CD4-positive, alpha-beta T cell treated with Interleukin-21 for 1 hour (primary cell): ENCODE measurements at places on chromosomes 4 and X.

- DNase-seq: no peak
Measured at GRCh38 chr4:186628058-186628711, 72.8 kb upstream of the MTNR1A start.

DNA sequence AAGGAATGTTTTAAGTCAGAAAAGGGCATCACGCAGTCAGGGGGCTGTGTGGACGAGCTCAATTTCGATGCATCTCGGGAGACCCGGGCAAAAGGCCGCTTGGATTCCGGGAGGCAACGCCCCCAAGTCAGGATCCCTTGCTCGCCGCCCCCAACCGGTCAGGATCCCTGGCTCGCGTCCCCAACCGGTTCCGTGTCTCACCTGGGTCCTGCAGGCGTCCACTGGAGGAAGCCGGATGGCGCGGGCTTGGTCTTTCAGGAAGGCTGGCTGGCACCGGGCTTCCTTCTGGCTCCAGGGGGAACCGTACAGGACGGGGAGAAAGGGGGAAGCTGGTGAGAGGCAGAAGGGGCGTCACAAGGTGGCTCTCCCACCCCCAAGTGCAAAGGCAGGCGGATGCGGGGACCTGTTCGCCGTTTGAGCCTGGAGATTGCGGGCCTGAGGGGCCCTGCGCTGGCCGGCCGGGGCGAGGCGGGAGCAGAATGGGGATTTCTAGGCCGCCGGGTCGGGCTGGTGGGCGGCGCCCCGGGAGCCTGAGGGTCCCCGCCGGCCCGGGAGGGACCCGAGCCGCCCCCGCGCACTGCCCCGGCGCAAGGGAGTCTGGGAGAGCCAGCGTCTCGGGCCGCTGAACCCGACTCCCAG, 84.7 kb downstream of the HPRT1 start:
- DNase-seq: no peak

DNA sequence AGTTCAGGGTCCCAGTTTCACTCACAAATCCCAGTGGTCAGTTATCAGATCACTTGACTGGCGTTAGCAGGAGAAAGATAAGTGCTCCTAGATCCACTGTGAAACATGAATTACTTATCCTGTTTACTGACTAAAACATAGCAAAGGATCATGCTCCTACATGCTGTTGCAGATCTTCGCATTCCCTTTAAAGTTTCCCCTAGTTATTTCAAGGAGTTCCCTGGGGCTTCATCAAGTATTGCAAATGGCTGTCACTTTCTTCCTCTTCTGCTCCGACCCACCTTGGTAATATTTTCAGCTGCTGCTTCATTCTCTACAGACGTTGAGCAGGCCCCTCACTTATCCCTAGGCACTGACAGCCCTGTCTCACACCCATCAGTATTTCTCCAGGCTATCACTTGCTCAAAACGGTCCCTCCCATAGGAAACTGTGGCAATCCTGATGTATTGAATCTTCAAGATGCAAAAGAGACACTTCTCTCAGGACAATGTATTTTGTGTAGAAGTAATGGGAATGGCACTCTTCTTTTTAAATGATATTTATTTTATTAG, 466.0 kb downstream of the INPP4B start:
- DNase-seq: no peak

DNA sequence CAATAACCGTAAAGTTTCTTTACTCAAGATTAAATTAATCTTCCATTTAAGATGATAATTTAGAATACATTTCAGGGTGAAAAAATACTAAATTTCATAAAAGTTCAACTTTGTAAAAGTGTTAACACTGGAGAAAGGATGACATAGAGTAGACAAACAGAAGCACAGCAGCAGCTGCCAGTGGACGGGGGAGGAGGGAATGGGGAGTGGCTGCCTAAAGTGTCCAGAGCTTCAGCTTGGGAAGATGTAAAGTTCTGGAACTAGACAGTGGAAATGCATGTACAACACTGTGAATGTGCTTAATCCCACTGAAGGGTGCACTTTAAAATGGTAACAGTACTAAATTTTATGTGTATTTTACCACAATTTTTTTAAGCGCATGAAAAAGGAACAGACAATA, 39.9 kb downstream of the RELL1 start:
- DNase-seq: no peak

GRCh38 chr4:101682946-101683345, 107.6 kb upstream of the BANK1 start:
- DNase-seq: no peak

GRCh38 chrX:133674726-133675470, 259.6 kb upstream of the GPC4 start:
- no peak for DNase-seq

DNA sequence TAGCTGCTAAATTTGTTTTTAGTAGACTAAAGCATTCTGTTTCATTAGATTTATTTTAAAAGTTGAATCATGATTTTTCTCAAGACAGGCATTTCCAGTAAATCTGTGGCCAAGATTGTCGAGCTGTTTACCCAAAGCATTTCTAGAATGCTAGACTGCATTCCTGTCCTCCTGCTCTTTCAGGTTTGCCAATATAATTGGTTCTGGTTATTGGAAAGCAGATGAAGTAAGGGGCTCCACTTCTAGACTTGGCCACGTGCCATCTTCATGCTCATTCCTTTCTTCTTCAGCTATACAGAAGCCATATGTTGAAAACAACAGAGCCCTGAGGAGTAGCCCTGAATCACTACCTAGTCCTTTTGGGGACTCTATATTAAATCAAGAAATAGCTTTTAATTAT, 62.5 kb downstream of the PGRMC2 start:
- no peak for DNase-seq

GRCh38 chrX:95382799-95383198, 1301.8 kb upstream of the DIAPH2 start:
- DNase-seq: no peak

DNA sequence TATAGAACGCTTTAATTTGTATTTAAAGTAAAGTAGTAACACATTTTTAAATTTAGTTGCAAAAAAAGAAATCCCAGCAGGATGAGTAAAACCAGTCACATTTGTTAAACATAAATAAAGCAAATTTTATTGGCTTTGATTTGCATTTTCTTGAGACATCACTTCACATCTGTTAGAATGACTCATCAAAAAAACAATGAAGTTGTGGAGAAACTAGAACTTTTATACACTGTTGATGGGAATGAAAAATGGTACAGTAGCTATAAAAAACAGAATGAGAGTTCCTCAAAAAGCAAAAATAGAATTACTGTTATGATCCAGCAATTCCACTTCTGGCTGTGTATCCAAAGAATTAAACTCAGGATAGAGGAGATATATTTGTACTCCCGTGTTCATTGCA, 454.0 kb upstream of the KLHL4 start:
- DNase-seq: no peak

GRCh38 chr4:153155686-153156085, 48.6 kb upstream of the TRIM2 start:
- DNase-seq: no peak

DNA sequence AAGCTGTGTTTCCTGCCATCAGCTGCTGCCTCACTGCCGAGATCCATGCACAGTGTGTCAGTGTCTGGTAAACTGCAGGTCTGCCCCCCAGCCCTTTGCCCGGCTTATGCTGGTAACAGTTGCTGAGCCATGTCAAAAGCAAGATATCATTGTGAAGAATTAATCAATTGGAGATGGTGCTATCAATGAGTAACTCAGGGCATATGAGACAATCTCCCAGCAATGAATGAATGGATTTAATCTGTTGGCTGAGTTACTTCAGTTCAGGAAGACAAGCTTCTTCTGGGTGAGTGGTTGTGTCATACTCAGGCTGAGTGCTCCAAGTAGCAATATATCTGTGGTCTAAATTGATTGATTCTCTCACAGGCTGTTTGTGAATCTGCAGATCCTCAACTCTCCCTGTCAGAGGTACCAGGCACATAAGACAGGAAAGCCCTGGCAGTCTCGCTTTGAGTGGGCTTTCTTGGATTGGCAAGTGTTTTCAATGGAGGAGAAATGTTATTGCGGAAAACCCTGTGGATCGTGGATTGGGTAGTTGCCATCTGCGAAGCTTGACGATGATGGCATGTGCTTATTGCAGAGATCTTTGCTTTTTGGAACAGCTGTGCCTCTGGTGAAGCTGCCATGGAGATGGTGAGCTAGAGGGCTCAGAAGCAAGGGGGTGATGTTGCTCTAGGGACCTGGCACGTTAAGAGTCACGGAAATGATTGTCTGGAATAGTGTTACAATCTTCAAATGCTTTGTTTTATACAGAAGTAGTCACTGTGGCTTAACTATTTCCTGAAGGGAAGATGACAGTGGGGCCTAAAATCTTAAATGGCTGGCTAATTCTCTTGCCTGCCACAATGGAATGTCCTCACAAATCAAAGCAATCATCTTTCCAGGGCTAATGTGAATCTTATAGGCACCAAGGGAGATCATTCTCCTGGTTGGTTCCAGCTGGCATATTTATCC, 147.6 kb upstream of the TBC1D9 start:
- no peak for DNase-seq

DNA sequence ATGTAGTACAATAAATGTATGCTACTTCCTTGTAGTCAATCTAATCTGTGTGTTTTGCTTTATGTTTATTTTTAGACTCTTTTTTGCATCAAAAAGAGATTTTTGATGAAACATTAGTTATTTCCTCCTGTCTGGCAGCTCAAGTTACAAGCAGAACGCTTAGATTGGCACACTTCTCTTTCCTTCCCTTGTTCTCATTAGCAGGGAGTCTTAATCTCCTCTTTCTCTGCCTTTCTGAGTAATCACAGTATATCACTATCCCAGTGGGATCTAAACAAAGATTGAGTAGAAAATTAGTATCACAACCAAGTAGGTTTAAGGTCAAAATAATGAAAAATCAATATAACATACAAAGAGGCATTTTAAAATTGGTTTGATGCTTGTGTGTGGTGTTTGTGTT, 1192.6 kb downstream of the C4orf33 start:
- DNase-seq: no peak

DNA sequence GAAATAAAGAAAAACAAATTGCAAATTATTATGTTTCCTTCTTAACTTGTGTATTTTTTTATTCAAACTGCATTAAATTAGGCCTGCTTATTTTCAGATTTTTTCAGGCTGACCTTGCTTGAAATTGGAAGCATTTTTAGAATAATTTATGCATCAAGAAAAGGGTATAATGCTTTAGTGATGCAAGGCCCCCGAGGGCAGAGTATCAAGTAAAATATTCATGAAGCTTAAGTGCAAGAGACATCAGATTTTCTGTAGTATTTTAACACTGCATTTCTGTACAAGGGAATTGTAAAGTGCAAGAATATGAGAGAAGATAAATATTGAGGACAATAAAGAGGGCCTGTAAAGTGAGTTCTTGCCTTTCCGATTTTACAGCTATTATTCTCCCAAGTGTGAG, 485.8 kb upstream of the ATOH1 start:
- DNase-seq: no peak

- no peak for DNase-seq
Measured at GRCh38 chr4:98728433-98728832, 70.0 kb upstream of the TSPAN5 start.

- no peak for DNase-seq
Measured at GRCh38 chr4:68907245-68907644, 44.4 kb downstream of the UGT2A3 start.

DNA sequence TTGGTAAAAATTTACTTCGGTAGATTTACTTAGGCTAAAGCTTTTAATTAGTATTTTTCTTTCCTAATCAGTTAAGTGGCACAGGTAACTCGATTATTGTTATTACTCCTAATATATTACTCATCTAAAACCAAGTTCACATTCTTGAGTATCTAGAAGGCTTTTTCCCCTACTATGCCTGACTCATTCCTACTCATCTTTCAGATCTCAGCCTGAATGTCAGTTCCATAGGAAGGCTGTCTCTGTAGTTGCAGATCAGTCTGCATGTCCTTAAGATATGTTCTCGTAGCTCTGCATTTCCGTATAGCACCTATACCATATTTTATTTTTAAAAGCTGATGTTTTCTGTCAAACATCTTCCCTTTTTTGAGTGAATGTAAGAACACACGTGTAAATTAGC, 5.9 kb upstream of the FAM184B start:
- no peak for DNase-seq

DNA sequence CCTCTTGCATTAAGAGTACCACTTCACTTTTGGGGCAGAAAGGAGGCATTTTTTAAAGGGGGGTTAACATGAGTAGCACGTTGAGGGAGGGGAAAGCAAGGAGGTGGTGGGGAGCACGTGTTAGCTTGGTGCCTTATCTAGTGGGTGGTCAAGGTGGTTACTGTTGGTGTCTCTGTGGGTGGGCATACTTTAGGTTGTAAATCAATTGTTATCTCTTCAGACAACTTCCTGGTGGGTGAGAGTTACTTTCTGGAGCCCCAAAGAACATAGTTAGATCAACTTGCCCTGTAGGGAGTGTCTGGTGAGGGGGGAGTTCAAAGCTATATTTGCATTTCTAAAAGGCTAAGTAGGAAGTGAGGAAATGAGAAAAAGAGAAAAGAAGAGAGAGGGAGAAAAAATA, 297.7 kb upstream of the CLNK start:
- DNase-seq: no peak

DNA sequence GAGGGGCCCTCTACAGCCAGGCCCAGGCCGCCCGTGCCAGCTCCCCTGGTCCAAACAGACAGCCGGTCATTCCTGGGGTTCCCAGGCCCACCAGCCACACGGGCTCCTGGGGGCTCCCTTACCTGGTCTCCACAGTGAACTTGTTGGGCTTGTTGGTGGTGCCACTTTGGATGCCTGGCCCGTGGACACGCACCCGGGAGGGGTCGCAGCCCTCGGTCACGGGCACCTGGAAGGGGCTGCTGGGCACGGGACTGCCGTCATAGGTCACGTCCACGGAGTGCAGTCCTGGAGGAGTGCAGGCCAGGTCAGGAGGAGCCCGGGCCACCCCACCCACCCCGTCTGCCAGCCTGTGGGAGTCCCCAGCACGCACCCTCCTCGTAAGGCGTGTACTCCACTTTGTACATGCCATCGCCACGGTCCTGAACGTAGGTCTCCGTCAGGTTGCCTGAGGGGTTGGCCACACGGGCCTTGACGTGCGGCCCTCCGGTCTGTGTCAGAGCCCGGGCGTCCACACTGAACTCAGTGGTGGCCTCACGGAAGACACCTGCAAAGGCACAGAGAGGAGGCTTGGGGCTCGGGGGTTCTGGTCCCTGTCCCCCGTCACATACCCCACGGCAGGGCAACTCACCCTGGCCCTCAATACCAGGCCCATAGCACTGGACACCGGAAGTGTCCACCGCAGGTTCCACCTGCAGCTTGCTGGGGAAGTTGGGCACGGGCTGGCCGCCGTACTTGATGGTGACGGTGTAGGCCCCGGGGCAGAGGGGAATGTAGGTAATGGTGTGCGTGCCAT, 14.9 kb downstream of the FLNA start:
- no peak for DNase-seq

- DNase-seq: no peak
Measured at GRCh38 chr4:152398060-152398459, 137.8 kb downstream of the FBXW7 start.

DNA sequence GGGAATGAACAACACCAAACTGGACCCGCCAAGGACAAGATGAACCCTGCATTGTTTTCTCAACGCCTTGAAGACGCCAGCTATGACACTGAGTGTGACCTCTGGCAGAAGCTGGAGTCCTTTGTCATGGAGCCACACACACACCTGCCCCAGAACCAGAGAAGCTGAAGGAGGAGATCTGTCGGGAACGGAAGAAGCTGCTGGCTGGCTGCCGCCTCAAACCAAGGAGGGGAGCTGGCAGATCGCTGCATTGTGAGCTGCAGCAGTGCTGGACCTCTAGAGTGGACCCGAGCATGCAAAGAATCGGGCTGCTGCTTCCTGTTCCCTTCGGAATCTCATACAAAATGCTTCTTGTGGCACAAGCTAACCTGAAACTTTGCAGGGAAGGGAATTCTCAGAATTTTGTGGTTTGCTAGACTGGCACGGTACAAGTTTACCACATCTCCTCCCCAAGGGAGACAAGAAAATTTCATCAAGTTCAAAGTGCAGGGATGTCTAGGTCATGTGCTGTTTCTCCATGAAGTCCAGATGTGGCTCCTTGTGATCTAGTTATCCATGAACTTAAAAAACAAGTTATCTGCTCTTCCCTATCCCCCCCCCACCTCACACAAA, 23.4 kb upstream of the GLRB start:
- no peak for DNase-seq
